ENCODE measurements at places on chromosomes 7 and 10. TPM values are rescaled to one million over a fixed set of nuclear protein-coding genes. Genes with fewer than 3 reads are reported as not detected.

DNA sequence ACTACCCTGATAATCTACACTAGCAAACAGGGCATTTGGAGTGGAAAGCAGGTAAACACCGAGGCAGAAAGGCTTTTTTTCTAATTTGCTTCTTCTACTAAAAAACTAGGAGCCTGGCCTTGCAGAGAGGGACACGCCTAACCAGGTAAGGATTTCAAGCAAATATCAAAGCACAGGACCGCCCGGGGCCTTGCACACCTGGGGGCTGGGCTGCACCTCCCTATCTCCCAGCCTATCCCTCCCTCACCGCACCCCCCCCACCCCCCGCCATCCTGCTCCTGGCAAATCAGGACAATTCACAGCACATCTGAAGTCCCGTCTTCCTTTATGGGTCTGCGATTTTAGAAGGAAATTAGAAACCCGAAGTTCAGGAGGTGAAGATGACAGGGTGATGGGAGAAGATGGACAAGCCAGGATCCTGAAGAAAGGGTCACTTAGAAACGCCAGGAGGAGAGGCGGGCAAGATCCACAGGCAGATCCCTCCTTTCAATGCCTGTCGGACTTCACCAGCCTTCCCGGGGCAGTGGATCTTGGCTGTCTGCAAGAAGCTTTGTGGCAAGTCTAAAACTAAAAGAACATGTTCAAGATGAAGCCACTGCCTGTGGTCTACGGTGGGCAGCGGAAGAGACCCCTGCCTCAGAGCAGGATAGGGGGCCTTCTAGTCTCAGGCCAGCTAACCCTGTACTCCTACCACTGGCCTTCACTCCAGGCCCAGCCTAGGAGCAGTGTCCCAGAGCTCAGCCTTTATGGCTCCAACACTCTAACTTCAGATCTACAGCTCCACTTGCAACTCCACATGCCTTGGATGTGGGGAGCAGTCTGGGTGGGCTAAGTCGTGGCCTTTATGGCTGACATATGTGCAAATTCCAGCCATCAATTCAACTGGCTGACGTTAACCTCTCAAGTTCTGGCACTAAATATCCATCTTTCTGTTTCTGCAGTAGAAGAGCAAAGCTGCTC, 43.9 kb downstream of the TNS3 start:
- peak; percentile 80 for DNase-seq

The DNA2 gene
- 5.4 TPM for total RNA-seq

The DNAJC1 gene
- 83.1 TPM for total RNA-seq

DNA sequence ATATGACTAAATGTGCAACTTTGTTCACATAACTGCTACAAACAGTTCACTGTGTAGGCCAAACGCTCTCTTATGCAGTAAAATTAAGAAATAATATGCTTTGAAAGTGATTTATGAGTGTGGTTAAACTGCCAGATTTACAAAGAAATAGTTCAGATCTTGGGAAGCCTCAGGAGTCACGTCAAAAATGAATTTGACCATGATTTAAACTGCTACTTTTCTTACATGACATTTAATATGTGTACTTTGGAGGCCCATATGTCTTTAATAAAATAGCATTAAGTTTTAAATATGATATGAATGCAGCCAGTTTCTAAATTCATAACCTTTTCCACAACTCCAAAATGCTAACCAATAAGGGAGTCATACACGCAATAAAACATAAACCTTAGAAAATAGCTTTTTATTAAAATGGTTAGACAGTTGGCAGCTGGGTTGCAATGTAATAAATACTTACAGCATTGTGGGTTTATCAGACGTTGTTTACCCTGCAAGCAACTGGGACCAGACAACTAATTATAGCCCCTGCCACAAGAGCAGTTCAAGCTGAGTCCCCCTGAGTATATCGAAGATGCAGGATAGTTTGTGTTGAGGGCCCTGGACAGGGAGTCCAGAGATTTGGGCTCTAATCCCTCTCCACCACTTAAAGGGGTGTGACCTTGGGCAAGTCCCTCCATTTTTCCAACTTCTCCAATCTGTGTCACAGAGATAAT, 640.4 kb downstream of the LRMDA start:
- no peak for DNase-seq

The FOXK1 gene
- 31.8 TPM for total RNA-seq

The OPALIN gene
- not detected for total RNA-seq

DNA sequence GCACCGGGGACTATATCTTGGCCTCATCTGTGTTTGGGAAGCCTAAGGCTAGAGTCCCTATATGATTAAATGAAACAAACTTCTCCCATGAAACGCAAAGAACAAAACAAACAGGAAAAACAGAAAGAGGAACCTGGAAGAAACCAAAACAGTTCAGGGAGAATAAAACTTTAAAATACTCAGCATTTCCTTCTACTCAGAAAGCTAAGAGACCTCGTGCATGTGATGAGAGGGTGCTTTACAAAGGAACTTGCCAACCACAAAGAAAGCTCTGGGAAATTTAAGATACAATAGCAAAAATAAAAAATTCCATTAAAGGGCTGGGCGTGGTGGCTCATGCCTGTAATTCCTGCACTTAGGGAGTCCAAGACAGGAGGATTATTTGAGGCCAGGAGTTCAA, 6.9 kb downstream of the PILRA start:
- DNase-seq = no peak

- DNase-seq = no peak
Observed at GRCh38 chr7:140570120-140570519, 70.5 kb downstream of the DENND2A start.

The SUGCT gene
- total RNA-seq = 21.7 TPM

The JCAD gene
- 47.0 TPM for total RNA-seq

The DUS4L gene
- total RNA-seq = 5.4 TPM

DNA sequence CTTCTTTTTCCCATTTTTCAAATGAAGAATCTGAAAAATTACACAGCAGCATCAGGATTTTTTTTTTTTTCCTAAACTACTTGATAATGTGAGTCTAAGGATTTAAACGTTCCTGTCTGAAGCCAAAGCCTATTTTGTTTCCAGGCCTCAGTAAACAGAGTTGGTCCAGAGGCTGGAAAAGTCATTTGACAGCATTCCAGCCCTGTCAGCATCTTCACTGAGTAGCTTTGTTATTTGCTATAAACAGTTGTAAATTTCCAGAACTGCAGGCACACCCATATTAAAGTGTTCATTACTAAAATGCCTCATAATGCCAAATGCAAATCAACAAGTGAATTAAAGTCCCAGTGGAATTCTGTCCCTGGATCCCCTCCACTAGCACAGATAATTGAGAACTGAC, 35.5 kb upstream of the KMT2E start:
- no peak for DNase-seq

The SHTN1 gene
- total RNA-seq = 2.2 TPM

The PNLIP gene
- total RNA-seq = not detected

DNA sequence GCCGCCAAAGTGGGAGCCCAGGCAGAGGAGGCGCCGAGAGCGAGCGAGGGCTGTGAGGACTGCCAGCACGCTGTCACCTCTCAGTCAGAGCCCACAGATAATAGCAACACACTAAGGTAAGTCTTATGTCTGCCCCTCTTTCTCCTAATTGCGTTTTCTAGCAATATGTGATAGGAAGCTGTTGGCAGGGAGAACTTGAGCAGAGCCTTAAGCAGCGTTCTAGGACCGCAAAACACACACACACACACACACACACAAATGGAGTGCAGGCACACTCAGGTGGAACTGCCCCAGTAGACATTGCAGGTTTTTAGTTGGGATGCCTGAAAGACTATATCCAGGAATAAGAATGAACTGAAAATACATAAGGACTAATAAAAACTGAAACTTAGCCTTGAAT, 1188.5 kb downstream of the NXPH1 start:
- no peak for DNase-seq

GRCh38 chr7:157712666-157713235, 375.9 kb downstream of the DNAJB6 start:
- DNase-seq = no peak

The FOXI2 gene
- not detected for total RNA-seq

- no peak for DNase-seq
Observed at GRCh38 chr7:123271856-123272255, 72.1 kb upstream of the SLC13A1 start.

The ATP6V0A4 gene
- under 0.01 TPM for total RNA-seq

DNA sequence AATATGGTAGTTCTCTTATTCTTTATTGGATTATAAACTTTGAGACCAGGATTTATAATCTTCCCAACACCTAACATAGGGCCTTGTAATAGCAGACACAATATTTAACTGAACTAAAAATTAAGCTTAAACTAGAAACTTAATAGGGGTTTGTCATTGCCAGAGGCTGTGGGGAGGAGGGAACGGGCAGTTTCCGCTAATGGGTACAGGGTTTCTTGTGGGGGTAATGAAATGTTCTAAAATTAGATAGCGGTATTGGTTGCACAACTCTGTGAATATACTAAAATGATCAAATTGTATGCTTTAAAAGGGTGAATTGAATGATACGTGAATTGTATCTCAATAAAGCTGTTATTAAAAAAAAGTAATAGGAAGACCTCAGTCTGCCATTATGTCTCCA, 45.4 kb downstream of the NT5C2 start:
- no peak for DNase-seq

The GRM3 gene
- not detected for total RNA-seq

GRCh38 chr7:36316319-36316718, 73.3 kb upstream of the ANLN start:
- DNase-seq = peak; percentile 52

DNA sequence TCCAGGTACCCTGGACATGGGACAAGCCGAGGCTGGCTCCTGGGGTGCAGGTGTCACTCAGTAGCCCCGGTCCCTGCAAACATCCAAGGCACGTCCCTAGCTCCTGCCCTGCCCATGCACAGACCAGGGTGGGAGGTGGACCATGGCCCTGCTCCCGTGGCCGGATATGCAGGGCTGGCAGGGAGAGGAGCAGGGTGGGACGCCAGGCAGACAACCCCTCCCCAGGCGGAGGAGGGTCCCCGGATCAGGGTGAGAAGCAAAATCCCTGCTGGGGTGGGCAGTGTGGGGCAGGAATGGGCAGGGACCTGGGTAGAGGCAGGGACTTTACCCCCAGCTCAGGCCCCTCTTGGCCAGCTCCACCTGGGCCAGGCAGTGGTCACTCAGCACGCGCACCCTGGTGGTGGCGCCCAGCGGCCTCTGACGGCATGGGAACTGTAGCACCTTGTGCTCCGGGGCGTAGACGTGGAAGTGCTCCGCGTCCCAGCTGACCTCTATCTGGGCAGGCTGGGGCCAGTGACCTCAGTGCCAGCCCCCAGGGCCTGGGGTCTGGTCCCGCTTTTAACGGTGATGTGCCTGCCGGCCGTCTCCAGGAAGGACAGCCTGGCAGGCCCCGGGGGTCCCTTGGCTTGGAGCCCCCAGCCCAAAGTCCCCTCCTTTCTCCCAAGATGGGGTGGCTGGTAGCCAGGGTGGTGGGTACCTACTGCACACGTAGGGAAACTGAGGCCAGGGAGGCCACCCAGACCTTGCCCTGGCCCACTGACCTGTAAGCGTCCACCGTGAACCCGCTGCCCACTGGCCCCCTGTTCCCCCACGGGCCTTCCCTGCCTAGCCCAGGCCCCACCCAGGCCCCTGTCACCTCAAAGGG, 1.2 kb downstream of the GRIFIN start:
- DNase-seq = peak; percentile 80

DNA sequence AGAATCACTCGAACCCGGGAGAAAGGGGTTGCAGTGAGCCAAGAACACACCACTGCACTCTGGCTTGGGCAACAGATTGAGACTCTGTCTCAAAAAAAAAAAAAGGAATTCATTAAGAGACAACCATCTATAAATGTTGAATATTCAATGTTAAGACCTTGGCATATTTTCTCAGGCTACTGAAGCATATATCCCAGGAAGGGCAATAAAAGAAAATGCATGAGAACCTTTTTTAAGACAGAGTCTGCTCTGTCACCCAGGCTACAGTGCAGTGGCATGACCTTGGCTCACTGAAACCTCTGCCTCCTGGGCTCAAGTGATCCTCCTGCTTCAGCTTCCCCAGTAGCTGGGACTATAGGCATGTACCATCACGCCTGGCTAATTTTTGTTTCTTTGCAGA, 165.0 kb downstream of the JMJD1C start:
- no peak for DNase-seq

DNA sequence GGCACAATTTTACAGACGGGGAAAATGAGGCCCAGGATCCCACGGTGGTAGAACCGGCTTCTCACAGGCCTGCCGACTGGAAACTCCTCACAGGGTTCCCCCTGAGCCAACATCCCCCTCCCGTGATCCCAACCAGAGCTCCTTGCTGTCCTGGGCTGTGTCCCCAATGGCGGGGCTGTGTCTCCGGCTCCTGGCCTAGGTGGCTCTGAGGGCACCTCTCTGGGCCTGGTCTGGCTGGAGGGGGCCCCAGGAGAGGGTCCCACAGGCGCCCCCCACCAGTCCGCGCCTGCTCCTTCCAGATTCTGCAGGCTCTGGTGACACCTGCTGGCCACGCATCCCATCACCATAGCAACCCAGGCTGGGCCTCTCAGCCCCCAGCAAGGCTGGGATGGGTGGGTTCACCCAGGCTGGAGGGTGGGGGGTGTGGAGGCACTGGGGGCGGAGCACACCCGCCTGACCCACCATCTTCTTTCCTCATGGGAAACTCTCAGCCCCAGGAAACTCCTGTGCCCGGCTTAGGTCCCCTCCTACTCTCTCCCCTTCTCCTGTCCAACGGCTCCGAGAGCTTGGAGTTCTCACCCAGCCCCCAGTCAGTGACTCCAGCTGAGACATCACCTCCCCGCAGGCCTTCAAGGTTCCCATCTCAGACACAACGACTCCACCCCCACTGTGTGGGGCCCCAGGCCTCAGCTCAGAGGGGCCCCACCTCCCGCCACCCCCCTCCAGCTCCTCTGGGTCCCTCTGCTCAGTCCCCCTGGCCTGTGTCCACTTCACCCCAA, 27.1 kb upstream of the TNRC18 start:
- peak; percentile 83 for DNase-seq

DNA sequence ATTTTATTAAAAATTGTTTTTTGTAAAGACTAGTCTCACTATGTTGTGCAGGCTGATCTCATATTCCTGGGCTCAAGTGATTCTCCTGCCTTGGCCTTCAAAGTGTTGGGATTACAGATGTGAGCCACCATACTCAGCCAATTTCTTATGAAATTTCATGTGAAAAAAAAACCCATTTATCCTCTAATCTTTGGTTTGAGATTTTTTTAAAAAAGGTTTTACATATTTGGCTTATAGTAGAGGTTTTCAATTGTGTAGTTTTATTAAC, 35.5 kb upstream of the ZNF32 start:
- no peak for DNase-seq

The CTNNA3 gene
- not detected for total RNA-seq

DNA sequence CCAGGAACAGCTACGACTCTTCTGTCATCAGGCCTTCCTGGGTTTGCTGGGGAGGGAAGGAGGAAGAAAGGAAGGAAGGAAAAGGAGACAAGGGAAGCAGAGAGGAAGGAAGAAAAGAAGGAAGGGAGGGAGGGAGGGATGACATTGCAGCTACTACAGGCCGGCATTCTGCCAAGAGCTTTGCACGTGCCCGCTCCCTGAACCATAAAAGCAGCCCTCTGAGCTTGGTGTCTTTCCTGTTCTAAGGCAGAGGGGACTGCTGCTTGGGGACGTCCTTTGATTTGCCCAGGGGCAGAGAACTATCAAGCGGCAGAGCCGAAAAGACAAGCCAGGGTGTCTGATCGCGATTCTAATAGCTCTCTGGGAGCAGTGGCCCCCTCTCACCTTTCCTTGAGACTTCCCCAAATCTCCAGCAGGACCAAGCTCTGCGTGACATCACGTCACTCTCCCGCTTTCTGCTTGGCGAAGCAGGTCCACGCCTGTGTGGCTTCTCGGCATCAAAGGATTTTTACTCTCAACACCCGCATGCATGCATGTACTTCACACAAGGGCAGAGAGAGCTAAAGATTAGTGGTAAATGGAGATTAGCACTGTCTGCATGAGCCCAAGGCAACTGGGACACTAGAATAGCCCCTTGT, 167.8 kb upstream of the AUTS2 start:
- peak; percentile 43 for DNase-seq

GRCh38 chr10:12684784-12685183, 316.7 kb downstream of the CCDC3 start:
- no peak for DNase-seq

All from osteoblast (primary cell).